ENCODE measurements at places on chromosomes 7 and 10. TPM values are rescaled to one million over a fixed set of nuclear protein-coding genes. Genes with fewer than 3 reads are reported as not detected.

- DNase-seq: no peak
These were observed 143.3 kb downstream of the SLC25A13 start for GRCh38 chr7:96178581-96178980.

- no peak for DNase-seq
These were observed 9.0 kb downstream of the PRKAG2 start for GRCh38 chr7:151867912-151868311.

DNA sequence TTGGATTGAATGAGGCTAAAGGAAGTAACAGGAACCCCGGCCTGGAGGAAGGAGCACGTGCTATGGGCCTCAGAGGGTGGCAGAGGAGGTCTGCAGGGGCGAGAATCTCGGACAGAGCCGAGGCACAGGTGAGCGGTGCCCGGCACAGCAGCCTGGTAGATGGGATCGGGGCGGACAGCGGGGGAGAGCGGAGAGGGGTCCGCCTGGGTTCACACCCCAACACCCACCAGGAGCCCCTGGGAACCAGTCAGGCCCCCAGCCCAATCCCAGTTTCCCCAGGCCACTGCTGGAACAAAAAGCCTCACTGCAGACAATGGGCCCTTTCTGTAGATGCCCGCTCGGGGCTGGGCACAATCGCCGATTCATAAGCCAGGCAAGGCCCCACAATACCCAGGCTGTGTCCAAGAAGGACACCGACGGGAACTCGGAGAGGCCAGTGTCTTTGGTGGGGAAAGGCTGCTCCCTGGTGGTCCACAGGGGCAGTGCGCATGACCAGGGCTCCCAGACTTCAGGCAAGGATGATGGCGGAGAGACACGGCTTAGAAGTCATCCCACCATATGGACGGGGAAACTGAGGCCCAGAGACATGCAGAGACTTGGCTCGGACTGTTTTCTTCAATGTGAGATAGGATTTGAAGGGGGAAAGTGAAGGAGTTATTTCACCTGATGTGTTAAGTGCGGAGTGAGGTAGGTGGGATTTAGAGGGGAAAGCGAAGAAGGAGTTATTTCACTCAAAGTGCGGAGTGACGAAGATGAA is 106.9 kb upstream of the GPR26 start:
- DNase-seq: peak; percentile 63

DNA sequence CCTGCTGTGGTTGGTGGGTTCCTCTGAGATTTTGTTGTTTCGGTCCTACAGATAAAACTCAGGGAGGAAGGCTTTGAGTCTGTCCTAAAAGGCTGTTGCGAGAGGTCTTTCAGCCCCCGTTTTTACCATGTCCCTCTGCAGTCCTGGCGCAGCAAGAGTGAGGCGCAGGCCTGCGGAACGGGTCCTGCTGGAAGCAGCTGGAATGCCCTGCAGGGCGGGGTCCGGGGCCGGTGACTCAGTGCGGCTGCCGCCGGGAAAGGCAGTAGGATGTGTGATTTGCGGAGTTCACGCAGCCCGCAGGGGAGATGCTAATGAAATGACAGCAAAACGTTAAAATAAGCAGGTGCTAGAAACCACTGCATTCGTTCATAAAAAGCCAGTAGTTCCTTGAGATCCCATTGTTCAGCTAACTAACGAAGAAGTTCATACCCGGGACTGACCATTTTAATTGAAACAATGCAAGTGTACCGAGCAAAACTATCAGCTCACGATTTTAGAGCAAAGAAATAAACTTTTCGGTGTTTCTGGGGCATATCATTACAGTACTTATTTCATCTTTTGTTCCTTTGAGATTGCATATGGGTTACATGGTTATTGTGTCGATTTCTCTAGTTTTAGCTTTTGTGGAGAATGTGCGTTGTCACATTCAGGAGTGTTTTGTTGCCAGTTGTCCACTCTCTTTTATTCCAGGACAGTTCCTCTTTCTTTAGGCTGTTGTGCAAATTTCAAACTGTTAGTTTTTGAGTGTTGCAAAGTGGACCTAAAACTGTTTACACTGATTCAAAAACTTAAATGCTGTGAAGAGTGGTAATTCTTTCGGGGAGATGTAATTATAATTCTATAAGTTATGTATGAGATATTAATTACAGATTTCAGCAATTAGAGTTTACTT is 783 bp downstream of the ANLN start:
- DNase-seq: peak; percentile 79

- DNase-seq: no peak
These were observed 35.0 kb downstream of the SRI start for GRCh38 chr7:88184848-88185304.

- no peak for DNase-seq
These were observed 48.6 kb upstream of the KIF5B start for GRCh38 chr10:32104622-32105509.

DNA sequence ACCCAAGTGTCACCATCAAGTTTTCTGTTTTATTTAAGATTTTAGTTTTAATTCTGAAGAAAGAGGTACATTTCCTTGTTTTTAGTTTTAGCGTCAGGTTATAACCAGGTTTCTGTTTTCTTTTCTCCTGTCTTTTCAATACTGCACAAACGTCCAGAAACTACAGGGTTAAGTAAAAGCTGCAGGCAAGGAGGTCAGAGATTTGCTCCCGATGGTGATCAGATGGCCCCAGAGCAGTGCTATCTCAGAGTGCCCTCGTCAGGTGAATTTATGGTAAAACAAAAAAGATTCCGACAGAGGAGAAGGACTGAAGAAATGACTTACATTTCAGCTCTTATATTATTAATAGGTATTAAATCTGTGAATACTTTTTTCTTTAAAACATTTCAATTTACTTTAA is 128.2 kb downstream of the STRA8 start:
- DNase-seq: no peak

Gene PNLIPRP1
- polyA plus RNA-seq: 0.26 TPM

GRCh38 chr7:68682910-68683309 is 915.4 kb upstream of the AUTS2 start:
- no peak for DNase-seq

Gene SUPV3L1
- 40.8 TPM for polyA plus RNA-seq

Gene OR13A1
- polyA plus RNA-seq: not detected
